Hepatocyte (in vitro differentiated cells): ENCODE measurements at places on chromosomes 2 and 18. TPM values are rescaled to one million over a fixed set of nuclear protein-coding genes. Genes with fewer than 3 reads are reported as not detected.

DNA sequence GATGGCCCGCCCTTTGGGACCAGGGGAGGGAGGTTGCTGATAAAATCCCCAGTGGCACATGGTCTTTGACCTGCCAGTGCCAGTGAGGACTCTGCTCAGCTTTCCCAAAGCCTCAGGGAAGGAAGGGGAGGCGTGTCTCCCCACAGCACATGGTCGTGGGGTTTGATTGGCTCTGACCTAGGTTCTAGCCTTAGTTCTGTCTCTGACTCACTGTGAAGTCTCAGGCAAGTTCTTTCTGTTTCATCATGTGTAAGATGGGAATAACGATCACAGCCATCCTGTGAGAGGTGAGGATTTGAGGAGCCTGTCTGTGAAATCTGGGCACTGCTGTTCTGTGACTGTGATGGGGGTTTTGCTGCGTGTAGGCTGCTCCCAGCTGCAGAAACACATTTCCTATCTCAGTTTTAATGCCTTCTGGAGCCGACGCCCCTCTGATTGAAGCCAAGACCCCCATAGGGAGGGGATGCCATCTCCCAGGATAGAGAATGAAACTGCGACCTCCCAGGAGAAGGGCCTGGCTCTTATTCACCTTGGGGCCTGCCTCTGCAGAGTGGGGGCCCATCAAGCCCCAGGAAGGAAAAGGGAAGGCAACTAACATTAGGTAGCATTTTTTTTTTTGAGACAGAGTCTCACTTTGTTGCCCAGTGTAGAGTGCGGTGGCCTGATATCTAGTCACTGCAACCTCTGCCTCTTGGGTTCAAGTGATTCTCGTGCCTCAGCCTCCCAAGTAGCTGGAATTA is 84.0 kb downstream of the DDX1 start:
- peaks cover 17% of the 10 kb centered on the region for H3K4me1 ChIP-seq
- H3K27ac ChIP-seq: no peak overlapping the region
- H3K4me3 ChIP-seq: no peak overlapping the region
- DNase-seq: peak; percentile 34
- no peaks in the 10 kb centered on the region for H3K27me3 ChIP-seq

- DNase-seq: no peak
- no peak overlapping the region for H3K4me3 ChIP-seq
- H3K36me3 ChIP-seq: no peaks in the 10 kb centered on the region
- H3K27me3 ChIP-seq: no peaks in the 10 kb centered on the region
- peaks cover 50% of the 10 kb centered on the region for H3K4me1 ChIP-seq
Measured at GRCh38 chr2:28270456-28271152, 122.1 kb upstream of the FOSL2 start.

DNA sequence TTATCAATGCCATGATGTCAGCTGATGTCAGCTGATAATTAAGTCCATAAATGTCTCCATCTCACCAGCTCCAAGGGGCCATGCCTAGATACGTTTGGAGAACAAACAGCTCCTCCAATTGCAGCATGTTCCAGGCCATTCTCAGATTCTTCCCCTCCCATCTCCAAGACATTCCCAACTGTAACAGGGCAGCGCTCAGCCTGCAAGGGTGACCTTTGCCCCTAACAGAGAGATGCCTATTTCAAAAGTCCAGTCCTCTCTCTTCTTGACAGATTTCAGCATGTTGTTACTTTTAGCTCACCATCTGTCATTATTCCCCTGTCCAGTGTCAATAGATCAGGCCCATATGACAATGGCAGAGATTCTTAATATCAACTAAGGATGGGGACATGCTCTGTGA is 9.9 kb downstream of the PSD4 start:
- no peak overlapping the region for H3K4me3 ChIP-seq
- H3K36me3 ChIP-seq: no peaks in the 10 kb centered on the region
- H3K4me1 ChIP-seq: peaks cover 15% of the 10 kb centered on the region
- H3K27me3 ChIP-seq: no peaks in the 10 kb centered on the region
- no peak for DNase-seq

The TNFRSF11A gene
- 5.6 and 11.0 TPM in 2 replicates for total RNA-seq
